SHP77 (cell line): ENCODE measurements at places on chromosomes 5 and 9.
A peak's percentile ranks its signal among the peaks of the same experiment; 100 is the strongest.

DNA sequence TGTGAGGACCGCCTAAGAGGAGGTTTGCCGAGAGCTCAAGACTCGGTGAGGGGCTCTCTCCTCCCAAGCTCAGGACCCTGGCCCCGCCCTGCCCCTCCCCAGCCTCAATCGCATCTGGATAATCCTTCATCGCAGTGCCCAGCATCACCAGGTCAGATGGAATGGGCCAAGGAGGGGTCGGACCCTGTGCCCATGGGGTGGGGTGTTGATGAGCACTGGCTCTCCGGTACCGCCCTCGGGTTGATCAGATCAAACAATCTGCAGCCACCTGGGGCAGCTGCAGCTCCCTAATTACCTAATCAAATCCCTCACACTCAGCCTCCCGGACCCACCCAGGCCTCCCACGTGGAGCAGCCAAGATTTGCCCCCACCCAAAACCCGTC, 24.4 kb upstream of the TDRD7 start:
- DNase-seq: no peak

- DNase-seq: peak; percentile 23
These were observed 143.6 kb downstream of the MRPS30 start for GRCh38 chr5:44952376-44952775.

GRCh38 chr5:170536525-170536924, 32.7 kb downstream of the KCNIP1 start:
- no peak for DNase-seq

- DNase-seq: no peak
These were observed 75.5 kb downstream of the PTPN3 start for GRCh38 chr9:109422641-109423040.

DNA sequence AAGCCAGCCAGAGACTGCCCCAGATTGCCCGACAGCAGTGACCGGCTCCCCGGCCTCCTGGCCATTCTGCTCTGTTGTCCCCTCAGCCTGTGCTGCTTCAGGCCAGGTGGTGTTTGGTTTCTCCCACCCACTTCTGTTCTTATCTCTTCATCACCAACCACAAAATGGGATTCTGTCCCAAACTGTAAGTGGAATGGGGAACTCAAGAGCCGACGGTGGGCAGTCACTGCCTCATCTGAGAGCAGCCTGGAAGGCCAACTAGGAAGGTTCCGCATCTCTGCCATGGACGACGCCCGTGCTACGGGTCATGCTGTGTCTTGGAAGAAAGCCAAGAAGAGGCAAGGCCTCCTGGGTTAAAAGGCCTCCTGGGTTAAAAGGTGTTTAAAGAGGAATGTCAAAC, 219.0 kb upstream of the PIK3R1 start:
- no peak for DNase-seq

GRCh38 chr5:175211956-175212756, 231.8 kb downstream of the DRD1 start:
- no peak for DNase-seq

DNA sequence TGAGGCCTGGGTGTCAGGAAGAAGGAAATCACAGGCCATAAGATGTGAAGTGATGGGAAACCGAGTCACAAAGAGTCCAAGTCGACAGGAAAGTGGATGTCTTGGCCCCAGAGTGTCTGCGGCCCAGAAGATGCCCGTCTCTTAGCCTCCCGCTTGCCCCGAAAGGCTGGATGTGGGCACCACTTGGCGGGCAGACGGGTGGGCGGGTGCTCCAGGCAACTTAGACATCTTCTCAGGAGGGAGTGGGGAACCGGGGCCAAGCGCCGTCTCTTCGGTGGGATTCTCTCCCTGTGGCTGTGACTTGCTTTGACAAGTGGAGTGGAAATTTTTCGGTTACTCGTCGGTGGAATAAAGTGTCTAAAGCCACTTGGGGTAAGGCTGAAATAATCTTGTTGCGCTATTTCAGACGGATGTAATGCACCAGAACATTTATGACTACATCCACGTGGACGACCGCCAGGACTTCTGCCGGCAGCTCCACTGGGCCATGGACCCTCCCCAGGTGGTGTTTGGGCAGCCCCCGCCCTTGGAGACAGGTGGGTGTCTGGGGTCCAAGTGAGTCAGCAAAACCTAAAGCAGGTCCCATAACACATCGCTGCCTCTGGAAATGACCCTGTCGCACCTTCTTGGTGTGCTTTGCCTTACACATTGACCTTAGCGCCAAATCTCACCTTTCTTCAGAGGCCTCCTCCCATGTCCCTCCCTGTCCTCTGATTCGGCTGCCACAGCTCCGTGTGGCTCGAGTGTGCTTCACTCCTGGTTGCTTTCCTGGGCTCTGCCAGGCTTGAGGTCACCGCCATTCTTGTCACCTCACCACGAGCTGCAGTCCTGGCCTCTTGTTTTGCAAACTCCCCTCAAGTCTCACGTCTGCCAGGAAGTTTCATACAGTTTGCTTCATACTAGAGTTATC, 20.4 kb upstream of the EXOC3 start:
- no peak for DNase-seq

GRCh38 chr5:171418316-171418981, 998 bp upstream of the FGF18 start:
- DNase-seq: no peak

GRCh38 chr5:114243281-114243971, 118.4 kb upstream of the KCNN2 start:
- no peak for DNase-seq
